ENCODE measurements at places on chromosomes 4 and X. TPM values are rescaled to one million over a fixed set of nuclear protein-coding genes. Genes with fewer than 3 reads are reported as not detected.

- no peak for DNase-seq
Observed at GRCh38 chr4:77669946-77670590, 64.4 kb downstream of the CXCL13 start.

DNA sequence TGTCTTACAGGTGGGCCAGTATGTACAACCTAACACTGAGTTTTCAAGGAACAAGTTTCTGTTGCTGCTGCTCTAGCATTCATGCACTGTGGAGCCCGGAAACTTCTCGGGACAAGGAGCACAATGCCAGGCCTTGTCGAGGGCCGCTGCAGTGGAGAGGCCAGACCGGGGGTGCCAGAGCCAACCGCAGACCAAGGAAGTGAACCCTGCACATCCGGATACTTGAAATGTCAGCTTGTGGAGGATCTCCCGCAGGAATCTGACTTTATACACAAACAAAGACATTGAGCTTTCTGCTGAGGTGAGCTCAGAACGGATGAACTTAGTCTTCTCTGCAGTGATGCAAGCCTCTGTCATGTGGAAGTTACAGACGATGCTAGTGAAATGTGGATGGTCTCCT, 99.5 kb downstream of the ZNF827 start:
- DNase-seq = no peak

Gene CENPI
- total RNA-seq = 5.8 TPM

Gene PCDH11X
- total RNA-seq = 1.7 TPM

- DNase-seq = no peak
Observed at GRCh38 chrX:55163171-55163570, 57.0 kb upstream of the PAGE5 start.

Gene GAGE12E
- total RNA-seq = not detected

GRCh38 chr4:77189412-77189811, 32.4 kb downstream of the CCNG2 start:
- DNase-seq = no peak

Gene TLR2
- 13.8 TPM for total RNA-seq

Gene FHL1
- 75.5 TPM for total RNA-seq

DNA sequence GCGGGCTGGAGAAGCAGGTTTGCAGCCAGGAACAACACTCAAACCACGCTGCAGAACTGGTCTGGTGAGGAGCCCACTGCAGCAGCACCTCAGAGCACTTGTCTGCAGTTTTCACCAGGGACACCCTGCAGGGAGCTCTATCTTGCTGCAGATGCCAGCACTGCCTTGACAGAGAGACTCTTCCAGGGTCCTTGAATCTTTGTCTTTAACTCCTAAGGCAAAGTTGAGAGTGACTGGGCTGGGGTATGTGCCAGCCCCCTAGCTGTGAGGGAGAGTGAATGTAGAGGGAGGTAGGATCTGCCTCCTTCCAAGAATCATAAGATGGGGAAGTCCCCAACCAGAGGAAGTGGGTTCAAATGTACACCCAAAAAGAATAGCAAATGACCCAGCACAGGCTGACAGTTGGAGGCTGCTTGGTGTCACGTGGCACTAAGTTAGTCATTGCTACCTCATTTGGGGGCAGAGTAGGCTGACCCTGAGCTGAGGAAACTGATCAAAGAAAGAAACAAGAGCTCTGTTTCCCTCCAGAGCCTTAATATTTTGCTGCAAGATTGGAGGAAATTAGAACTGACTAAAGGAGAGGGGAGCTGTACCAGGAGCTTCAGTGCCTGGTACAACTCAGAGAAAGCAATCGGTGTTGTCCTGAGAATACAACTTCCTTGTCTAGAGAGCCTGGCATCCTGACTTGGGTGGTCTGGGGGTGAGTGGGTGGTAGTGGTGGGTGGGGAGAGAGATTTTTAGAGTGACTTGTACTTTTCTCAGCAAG, 28.2 kb upstream of the HUWE1 start:
- DNase-seq = no peak

Gene RAB39B
- not detected for total RNA-seq

GRCh38 chr4:168880811-168881595, 129.1 kb downstream of the CBR4 start:
- no peak for DNase-seq

Gene NOX1
- total RNA-seq = 2.7 TPM

GRCh38 chr4:55078987-55079386, 46.4 kb downstream of the KDR start:
- no peak for DNase-seq

Gene DUX4
- total RNA-seq = not detected

Gene DMRTC1
- not detected for total RNA-seq

DNA sequence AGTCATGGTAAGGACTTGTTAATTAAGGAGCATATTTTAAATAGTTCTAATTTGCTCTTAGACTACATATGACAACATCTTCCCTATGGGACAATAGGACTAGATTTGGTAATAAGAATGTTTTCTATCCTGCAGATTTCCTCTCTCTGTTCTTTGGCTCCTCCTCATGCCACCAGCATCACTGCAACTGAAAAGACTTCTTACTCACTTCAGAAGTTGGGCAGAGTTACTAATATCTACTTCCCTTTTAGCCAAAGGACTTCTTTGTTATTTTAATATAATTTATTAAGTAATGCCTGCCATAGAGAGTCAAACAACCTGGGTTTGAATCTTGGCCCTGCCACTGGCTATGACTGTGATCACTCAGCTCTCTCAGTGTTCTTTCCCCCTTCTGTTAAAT, 16.4 kb downstream of the MMAA start:
- no peak for DNase-seq

- DNase-seq = no peak
Observed at GRCh38 chr4:84690481-84690880, 107.6 kb downstream of the CDS1 start.

- DNase-seq = no peak
Observed at GRCh38 chr4:40482985-40483647, 146.5 kb downstream of the RBM47 start.

DNA sequence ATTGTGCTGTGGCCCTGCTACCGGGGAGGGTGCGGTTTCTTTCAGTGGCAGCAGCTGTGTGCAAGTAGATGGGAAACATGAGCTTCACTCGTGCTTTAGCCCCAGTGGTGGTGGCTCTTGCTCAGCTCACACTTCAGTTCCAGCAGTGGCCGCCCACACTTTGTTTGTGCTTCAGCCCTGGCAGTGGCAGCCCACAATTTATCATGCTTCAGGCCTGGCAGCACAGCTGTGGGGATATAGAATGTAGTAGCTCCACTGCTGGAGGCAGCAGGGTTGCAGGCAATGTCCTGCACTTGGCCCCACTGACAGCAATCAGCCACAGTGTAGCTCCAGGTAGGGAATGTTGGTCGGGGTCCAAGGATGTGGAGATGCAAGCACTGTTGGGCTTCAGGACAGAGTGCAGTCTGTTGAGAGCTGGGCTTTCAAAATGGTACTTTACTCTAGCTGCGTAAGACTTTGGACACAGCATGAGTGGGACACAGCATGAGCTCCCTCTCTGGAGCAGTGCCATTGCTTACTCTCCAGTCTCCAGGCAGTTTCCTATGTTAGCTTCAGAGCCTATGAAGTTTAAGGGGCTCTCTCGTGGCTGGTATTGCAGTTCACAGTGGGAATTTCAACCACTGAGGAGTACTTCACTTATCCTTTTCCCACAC, 413.1 kb downstream of the PDGFC start:
- no peak for DNase-seq

DNA sequence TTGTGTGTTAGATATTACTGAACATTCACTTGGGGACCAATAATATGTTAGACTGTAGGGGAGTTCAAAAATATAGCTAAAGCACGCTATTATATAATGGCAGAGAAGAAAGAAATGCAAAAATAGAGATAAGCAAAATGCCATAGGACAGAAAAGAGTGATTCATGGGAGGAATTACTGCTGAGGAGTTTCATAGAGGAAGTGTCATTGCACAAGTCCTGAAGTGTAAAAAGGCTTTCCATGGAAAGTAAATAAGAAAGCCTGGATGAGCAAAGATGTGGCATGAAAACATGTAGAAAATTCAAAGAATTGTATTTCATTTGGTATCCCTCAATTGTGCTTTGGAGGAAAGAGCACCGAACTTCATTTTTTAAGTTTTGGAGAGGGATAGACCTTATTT, 14.5 kb downstream of the HMGB2 start:
- DNase-seq = no peak

GRCh38 chr4:176921256-176921655, 128.5 kb upstream of the VEGFC start:
- no peak for DNase-seq

Gene NLRP2B
- total RNA-seq = not detected

Gene SPANXN3
- not detected for total RNA-seq

DNA sequence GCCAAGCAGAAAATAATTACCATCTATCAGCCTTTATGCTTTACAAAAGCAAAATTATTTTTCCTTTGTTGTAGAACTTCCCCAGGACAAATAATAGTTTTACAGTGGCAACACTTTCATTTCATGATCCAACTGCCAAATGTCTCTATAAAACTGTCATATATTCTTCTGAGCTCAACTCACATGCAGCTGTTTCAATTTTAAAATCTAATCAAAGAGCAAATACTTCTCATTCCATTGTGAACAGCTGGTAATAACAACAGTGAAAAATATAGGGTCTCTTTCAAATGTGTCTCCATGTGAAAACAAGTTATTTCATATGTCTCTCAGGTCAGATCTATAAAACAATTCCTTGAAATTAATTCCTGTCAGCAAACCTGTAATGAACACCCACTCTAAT, 270.6 kb upstream of the SLC7A11 start:
- DNase-seq = no peak

DNA sequence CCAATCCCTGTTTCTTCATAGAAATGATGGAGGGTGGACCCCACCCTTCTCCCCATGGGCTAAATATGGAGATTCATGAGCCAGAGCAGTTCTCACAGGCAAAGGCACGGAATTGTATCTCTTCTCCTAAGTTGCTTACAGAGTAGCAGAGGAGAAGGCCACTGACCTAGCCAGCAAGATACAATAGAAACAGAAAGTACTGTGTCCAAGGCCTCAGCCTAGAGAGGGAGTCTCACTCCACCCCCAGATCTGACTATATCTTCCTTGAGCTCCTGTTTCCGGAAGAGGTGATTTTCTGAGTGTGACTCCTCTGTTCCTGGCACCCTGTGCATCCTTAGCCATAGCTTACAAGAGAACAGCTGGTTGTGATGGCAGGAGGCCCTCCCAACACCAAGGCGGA, at the start of gene FATE1:
Gene FATE1, plus strand, starts transcription at position 284 of the 400 bp plus-strand sequence. Its CDS starts 85 bp downstream, at position 369.
- DNase-seq = no peak

- DNase-seq = no peak
Observed at GRCh38 chr4:141807103-141807891, 170.9 kb downstream of the IL15 start.

DNA sequence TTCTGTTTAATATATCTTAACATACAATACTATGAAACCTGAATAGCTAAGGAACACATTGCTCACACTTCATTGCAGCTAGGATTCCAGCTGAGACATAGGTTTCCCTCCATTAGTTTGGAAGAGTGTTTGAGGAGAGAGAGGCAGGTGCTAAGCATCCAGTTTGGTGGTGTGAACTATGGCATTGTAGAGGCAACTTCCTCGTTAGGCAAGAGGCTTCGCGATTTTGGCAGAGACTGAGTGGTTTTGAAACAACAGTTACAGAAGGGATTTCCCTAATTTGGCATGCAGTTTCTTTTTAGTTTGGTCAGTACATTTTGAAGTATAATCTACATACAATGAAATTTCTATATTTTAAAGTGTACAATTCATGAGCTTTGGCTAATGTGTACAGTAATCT, 117.1 kb upstream of the BMP3 start:
- DNase-seq = no peak

DNA sequence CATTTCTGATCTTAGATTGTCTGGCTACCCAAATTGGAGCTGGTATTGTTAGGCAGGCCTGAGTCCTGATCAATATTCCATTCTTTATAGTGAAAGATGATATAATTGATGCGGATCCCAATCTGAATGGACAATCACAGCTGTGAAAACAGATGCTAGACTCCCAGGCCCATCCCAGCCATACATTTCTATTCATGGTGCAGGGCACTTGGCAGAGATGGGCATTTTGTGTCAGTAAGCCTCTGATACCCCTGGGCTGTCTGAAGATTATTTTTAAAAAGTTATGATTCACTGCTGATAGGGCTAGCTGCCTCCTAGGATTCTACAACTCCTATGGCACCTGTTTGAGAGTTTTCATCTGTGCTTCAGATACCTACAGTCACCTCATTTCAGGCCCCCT, 61.2 kb upstream of the TSPAN7 start:
- no peak for DNase-seq

Gene MAGEA2B
- not detected for total RNA-seq

DNA sequence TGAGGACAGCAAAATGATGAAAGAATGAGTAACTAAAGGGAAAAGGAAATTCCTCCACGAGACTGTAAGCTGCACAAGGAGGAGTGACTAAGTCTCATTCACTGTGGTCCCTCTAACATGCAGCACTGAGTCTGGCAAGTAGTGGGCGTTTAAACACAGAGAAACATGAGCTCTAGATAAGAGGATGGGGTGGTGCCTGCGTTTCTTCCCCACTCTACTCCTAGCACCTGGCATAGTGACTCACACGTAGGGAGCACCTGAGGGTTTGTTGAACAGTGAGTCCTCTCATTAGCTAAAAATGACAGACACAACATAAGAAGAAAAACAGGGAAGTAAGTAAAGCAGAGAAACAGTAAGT, 105.8 kb upstream of the CBR4 start:
- DNase-seq = no peak

Gene HSFX2
- 2.0 TPM for total RNA-seq

- no peak for DNase-seq
Observed at GRCh38 chr4:145822181-145822580, 116.4 kb downstream of the ZNF827 start.

DNA sequence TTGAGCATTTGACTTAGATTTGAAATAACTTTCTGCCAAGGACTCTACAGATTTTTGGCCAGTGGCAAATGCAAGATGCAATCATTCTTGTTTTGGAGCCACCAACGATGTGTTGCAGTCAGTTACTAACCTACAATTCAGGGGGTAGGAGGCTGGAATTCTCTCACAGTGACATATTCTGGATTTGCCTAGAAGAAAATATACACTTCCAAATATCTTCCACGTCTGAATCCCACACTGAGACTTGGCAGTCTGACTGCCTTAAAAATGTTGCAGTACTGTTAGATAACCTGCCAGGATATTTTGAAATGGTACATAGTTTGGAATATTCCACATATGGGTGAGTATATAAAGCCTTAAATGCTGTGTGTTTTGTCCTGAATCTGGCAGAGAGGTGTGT, 27.6 kb upstream of the AGTR2 start:
- no peak for DNase-seq

GRCh38 chr4:141229408-141230101, 8.9 kb downstream of the ZNF330 start:
- DNase-seq = no peak

Gene IL2RG
- total RNA-seq = 222 TPM

Gene TLL1
- total RNA-seq = 1.6 TPM
